ENCODE measurements at places on chromosomes 11 and 22. TPM values are rescaled to one million over a fixed set of nuclear protein-coding genes. Genes with fewer than 3 reads are reported as not detected.
A peak's percentile ranks its signal among the peaks of the same experiment; 100 is the strongest.

- no peak for DNase-seq
Measured at GRCh38 chr11:6825231-6825744, 20.2 kb upstream of the OR10A5 start.

DNA sequence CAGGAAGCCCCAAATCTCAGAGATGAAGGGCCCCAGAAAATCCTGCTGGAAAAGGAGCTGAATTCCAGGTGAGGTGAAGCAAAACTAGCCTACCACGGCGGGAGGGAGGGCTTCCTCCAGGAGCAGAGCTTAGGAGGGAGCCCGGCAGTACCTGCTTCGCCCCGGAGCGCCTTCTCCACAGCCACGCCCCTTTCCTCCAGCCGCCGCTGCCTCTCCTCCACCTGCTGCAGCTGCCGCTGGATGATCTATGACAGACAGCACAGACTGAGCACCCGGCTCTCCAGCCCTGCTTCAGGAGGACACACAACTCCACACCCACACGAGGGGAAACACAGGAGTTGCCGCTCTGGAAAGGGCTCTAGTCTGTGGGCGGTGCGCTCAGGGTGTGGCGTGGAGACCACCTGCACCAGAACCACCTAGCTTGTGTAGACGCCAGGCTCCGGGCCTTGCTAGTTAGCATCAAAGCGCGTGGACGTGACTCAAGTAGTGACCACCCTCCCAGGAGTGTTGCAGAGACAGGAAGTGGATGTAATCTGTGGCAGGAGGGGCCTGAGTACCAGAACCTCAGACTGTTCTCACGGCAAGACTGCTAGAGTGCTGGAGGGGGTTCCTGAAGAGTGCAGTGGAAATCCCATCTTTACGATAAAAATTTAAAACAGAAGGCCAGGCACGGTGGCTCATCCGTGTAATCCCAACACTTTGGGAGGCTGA lies 34.6 kb upstream of the BID start:
- no peak for DNase-seq

The CYP2D6 gene
- total RNA-seq: 0.17 TPM

- no peak for DNase-seq
Measured at GRCh38 chr11:114089748-114090147, 30.2 kb downstream of the ZBTB16 start.

The GGT5 gene
- 32.7 TPM for total RNA-seq

DNA sequence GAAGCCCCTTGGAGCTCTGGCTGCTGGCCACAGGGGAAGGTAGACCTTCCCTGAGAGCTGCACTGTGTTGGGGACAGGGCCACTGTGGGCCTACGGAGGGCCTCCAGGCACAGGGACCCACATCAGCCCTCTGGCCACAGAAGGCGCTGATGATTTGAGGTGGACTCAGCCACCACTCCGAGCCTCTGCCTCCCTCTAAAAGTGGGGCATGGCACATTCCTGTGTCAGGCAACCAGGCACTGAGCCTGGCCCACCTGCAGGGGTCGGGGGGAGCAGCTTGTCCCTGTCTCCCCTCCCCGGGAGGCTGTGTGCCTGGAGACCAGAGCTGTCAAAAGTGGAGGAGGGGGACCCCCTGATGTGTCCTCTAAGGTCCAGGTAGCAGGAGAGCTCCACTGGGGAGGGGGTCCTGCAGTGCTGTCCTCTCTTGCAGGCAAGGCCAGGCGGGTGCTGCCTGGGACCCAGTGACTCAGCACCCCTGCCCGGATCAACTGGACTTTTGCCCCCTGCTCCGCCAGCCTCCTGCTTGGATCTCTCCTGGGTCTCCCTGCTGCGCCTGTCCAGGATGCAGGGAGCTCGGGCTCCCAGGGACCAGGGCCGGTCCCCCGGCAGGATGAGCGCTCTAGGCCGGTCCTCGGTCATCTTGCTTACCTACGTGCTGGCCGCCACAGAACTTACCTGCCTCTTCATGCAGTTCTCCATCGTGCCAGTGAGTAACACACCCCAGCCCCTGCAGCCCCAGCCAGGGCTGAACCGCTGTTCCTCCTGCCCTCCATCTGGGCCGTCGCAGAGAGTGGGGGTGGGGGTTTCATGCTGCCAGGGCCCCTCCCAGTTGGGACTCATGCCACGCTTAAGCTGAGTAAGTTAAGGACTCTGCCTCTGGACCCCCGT lies 17.5 kb upstream of the CDKN1C start:
- no peak for DNase-seq

DNA sequence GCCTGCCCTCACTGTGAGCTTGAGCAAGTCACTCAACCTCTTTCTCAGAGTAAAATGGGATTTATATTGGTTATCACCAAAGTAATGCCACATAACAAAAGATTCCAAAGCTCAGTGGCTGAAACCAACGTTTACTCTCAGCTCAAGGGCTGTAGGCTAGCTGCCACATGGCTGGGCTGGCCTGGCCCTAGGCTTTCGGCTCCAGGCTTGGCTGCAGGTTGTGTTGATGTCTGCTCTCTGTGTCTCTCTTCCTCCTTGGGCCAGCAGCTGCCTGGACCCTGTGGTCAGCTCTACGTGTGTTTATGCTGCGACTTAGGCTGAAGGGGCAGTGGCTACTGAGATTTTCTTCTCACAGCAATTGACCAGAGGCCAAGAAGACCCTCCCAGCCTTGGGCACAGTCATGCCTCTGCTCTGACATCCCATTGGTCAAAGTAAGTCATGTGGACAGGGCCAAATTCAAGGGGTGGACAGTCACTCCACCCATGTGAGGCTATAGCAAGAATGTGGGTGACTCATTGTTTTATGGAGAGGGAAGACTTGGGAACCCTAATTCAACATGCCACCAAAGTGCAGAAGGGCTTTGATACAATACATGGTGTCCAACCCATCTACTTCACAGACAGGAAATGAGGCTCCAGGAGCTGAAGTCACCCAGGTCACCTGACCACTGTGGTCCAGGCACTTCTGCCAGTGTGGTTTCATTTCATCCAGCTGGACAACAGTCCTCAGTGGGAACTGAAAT lies 90.6 kb downstream of the TSPAN18 start:
- no peak for DNase-seq

- DNase-seq: no peak
Measured at GRCh38 chr11:67641338-67642172, 2.0 kb upstream of the TBX10 start.

DNA sequence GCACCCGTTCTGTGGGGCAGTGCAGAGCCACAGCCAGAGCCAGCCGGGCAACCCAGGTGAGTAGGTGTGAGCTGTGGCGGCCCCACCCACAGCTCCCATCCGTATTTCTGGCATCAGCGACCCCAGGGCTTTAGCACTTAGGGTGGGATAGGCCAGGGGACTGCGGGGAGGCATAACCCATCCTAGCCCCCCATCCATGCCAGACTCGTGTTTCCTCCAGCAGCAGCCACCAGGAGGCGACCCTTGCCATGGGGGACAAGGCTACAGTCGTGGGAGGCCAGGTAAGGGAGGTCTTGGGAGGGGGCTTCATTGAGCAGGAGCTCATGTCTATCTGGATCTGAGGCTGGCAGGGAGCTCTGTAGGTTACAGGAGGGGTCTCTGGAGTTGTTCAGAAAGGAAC lies 873 bp downstream of the OTOG start:
- DNase-seq: no peak

- DNase-seq: no peak
Measured at GRCh38 chr11:88070437-88070836, 104.8 kb downstream of the RAB38 start.

GRCh38 chr11:62853279-62853965 lies 14.0 kb upstream of the WDR74 start:
- no peak for DNase-seq

The AMPD3 gene
- total RNA-seq: 8.7 TPM

The PHOX2A gene
- total RNA-seq: not detected

DNA sequence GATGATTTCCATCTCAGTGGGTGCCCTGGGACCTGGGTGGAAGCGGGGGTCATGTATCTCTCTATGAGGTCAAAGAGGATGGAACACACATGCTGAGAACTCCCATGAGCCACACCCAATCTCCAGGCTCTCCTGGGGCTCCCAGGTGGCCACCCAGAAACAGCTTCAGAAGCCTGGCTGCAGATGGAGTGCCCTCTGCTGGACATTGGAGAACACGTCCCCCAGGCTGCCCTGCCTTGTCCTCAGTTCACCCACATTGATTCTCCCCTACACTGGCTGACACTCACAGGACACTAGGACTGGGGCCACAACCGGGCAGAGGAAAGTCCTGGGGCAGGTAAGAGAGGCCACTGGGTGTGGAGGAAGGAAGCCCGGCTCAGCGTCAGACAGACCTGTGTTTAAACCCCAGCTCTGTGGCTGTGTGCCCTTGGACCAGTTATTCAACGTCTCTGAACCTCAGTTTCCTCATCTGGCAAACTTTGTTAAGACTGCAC lies 4.5 kb upstream of the NOL12 start:
- DNase-seq: peak; percentile 76

- no peak for DNase-seq
Measured at GRCh38 chr11:7630002-7630401, 43.3 kb downstream of the CYB5R2 start.

DNA sequence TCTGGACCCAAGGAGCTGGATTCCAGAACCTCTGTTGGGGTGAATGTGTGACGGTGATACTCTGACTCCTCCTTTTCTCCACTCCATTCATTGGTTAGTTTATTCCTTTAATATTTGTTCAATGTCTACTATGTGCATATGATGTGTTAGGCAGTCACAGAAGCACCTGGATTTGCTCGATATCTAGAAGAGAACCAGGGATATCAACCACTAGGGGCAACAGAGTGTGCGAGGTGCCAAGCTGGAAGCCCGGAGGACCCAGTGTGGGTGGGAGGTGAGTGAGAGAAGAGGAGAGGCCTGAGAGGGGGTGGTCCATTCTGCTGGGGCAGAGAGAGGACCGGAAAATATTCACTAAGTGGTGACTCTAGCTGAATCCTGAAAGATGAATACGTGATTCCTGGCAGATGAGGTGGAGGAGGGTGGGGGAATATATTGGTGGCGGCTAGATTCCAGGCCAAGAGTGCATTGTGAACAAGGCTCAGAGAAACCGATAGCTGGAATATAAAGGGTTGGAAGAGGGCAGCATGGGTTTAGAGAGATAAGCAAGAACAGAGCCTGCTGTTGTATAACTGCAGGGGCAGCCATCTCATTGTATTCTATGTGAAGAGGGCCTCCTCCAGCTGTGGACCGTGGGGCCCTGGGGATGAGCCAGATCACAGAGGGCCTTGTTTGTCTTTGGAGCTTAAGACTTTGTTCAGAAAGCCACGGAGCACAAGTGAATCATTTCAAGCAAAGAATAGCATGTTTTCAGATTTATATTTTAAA lies 6.9 kb upstream of the TIMP3 start:
- no peak for DNase-seq

- no peak for DNase-seq
Measured at GRCh38 chr11:70183483-70184176, 19.5 kb upstream of the FADD start.

GRCh38 chr11:100629671-100630070 lies 57.4 kb upstream of the ARHGAP42 start:
- DNase-seq: no peak

The CLMP gene
- total RNA-seq: 2.2 TPM

The CREB3L1 gene
- total RNA-seq: 74.8 TPM

The VPS37C gene
- total RNA-seq: 10.6 TPM

The PRODH gene
- 12.6 TPM for total RNA-seq

DNA sequence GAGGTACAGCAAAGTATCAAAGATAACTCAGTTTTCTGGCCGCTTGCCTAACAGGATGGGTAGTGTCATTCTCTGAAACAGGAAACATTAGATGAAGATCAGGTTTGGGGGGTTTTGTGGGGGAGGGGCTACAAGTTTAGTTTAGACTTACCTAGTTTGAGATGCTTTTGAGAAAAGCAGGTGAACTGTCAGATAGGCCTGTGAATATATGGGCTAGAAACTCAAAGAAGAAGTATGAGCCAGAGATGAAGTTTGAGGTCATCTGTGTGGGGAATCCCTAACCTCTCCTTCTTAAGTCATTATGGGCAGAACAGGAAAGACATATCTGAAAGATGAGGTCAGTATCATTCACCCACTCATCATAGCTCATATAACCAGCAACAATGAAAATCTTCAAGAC lies 11.9 kb downstream of the HOATZ start:
- no peak for DNase-seq

DNA sequence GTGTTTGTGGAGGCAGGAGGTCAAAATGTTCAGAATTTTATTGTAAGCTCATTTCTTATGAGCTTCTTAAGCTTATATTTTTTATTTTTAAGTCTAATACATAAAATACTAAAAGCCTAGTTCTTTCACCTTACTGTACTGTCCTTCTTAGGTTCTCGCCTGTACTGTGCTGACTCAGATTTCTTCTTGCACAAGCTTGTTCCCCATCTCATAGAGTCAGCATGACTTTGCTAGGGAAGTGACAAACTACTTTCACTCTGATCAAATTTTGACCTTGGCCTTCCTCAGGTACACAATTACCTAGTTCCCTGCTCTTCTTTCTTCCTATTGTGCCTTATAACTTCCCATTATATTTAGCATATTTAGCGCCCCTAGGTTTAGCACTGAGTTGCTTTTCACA lies 81.5 kb downstream of the STK33 start:
- DNase-seq: no peak

DNA sequence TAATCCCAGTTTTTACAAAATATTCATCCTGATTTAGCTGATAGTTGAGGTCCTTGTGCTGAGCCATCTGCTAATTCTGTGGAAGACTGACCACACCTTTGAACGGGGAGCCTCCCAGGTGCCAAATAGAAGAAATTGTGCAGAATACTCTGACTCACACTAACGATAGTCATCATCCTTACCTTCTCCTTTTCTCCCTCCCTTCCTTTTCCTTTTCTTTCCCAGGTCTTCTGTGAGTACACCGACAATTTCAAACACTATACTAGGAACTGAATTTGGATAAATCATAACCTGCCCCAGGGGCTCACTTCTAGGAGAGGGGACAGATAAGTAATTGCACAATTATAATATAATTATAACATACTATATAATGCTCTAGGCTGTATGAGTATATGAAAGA lies 73.1 kb upstream of the CTSC start:
- no peak for DNase-seq

DNA sequence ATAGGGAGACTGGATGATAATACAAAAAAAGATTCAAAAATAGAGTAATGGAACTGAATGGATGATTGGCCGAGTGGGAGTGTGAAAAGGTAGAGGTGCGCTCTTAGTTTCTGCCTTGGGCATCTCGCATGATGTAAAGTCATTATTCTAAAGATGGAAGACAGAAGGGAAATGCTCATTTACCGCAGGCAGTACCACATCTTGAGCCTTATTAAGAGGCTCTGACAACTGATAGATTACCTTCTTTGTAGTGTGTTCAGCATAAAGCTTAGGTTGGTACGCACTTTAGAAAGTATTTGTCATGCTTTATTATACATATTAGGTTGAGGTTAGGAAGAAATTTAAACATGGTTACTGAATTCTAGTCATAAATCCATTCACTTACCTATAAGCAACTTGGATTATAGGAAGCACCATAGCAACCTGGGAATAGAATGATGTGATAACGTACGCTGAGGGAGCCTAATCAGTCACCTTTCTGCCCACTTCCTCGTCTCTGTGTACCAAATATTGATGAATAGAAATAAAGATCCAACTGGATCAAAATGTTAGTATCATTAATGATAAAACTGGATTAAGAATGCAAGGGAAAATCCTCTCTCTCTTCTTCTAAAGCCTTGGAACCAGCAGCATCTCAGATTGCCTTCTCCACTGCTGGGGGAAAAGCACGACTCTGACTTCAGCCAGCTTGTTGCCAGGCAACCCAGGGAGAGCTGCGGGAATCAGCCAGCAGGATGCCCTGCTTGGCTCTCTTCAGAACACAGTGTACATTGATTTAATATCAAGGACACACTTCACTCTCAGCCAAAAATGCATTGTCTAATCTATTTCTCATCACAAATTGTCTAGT lies 29.0 kb upstream of the VWA5A start:
- no peak for DNase-seq
